ENCODE measurements at places on chromosomes 16 and 17.

DNA sequence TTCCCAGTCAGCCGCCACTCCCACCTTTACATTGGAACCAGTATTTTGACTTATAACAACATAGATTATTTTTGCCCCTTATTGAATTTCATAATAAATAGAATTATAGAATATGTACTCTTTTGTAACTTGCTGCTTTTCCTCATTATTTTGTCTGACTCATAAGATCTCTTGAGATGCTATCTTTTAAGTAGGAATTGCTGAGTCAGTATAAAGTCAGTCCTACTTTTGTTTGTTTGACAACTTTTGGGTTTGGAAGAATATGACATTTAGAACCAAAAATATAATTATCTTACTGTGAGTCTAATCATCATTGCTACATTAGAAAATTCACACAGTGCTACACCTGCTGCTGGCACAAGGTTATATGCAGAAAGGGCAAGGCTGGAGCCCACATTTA, 69.7 kb downstream of the STXBP4 start:
- DNase-seq = no peak

DNA sequence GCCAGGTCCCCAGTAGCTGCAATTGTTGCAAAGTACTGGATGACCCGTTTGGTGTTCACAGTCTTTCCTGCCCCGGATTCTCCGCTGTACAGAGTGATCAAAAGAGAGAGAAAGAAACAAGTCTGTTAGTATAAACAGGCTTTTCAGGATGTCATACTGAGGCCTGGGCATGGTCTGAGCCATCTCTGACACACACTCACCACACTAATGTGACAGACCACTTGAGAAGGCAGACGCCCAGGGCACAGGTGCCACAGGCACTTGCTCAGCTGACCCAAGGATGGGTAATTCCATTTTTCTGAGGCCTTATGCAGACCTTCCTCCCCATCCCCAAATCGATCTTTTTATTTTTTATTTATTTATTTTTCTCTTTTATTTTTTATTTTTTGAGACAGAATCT, 7.5 kb downstream of the MYH3 start:
- DNase-seq = no peak

- peak; percentile 60 for DNase-seq
These were observed 5.7 kb upstream of the LPO start for GRCh38 chr17:58232707-58233156.

DNA sequence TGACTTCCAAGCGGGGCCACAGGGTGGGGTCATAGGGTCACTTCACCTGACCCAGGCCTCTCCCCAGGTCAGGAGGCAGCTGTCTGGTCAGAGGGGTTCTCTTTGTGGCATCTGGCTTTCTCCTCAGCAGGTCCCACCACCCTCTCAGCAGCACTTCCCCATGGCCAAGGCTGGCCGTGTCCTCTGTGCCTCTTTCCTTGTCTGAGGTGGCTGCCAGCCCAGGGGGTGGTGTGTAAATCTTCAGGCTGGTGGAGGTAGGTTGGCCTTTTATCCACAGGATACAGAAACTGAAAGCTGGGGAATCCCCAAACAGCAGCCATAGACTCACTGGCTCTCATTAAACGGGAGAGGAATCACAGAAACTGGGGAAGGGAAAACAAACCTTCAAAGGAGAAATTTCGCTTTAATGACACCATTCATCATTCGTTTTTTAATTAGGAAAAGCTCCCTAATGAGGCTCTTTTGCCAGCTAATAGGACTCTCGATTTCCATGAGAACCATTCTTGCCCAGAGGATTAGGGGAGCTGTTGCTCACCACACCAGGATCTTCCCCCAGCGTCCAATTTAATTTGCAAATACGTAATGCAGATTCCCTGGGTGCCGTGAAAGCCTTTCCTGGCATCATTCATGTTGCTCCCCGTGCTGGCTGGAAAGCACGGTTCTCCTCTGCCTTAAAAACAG, 18.0 kb downstream of the C17orf75 start:
- no peak for DNase-seq

DNA sequence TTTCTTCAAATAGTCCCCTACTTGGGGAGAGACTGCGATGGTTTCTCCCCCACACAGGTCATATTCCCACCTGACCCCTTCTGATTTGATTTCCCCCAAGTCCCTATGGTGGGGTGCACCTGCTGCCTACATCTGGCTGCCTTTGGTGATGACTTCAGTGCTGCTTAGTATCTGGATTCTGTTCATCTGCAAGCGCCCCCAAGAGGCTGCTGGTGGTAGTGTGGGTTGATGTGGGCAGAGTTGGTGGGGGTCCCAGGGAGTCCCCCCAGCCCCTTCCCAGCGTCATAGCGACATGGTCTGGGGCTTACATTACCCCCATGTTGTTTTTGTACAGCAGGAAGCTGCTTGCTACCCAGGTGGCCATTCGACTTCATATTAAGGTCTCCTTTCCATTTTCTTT, 99.2 kb downstream of the NTN1 start:
- no peak for DNase-seq

DNA sequence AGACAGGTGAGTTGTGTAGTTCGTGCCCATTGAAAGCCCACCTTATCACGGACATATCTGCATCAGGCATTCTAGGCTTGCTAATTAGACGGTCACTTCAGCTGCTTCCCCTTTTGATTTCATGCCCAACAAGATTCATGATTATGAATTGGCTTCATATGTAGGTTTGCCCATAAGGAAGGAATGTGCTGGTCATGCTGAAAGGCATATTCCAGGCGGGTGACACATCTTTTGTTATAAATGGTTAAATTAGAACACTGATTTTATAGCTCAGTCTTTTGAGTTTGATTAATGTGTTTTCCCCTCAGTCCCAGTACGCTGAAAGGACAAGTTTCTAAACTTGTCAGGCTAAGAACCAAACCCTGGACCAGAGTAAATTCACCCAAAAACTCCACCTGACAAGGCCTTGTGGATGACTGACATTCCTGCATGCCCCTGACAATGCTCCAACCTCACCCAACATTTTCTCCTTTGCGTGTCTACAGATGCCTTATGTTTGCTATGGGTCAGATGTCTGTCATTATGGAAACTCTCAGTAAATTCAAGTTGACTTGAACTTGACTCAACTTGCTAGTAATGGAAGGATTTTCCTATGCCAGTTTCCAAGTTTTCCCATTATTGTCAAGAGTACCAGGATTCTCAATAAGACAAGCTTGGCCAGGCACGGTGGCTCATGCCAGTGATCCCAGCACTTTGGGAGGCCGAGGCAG, 421.9 kb downstream of the PMP22 start:
- no peak for DNase-seq

GRCh38 chr17:77706938-77707337, 251.6 kb upstream of the TNRC6C start:
- DNase-seq = no peak

DNA sequence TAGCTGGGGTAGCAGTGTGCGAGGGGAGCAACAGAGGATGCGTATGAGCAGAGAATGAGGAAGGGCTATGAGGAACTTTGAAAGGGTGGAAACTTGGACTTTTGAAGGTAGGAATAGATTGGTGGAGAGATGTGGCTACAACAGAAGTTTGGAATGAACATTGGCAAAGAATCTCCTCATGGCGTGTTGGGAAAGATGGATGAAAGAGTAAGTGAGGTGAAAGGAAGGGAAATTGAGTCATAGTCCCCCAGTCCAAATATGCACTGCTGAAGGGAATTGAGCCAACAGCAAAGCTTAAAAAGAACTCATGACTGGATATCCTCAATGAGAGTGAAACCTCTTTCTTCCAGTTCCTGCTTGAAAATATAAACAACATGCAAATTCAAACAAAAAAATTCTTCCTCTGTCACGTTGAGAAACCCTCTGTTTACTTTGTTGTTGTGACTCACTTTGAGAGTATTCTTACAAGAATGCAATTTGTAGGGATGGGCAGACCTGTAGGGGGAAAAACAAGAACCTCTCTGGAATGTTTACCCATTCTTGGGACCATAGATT, 313.2 kb upstream of the KCNJ16 start:
- peak; percentile 93 for DNase-seq

DNA sequence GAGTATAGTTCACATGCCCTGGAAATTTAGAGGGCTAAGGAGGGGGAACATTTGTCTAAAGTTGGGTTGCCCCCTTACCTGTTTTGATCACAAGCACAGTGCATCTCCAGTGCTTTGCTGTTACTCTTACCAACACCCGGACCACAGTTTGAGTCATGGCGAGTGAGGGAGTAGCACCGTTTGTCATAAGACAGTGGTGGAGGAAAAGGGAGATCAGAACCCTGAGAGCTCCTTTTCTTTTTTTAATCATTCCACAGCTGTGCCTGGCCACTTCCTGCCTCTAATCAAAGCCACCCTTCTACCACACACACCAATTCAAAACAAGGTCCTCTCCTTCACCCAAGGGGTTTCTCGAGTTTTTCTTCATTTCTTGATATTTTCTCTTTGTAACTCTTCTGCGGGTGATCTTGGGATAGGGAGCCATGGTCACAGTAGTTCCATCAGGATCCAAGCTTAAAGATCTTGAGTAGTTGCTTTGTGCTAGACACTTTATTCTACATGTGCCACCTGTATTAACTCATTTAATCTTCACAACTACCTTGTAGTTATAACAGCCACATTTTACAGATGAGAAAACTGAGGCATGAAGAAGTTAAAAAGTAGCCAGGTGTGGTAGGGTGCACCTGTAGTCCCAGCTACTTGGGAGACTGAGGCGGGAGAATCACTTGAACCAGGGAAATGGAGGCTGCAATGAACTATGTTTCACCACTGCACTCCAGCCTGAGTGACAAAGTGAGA, 5.0 kb upstream of the MYL4 start:
- peak; percentile 13 for DNase-seq

GRCh38 chr17:56203430-56203829, 50.2 kb downstream of the ANKFN1 start:
- no peak for DNase-seq

- DNase-seq = no peak
These were observed 612 bp downstream of the CISD3 start for GRCh38 chr17:38730526-38731379.

GRCh38 chr16:11264155-11264832, 4.8 kb downstream of the TNP2 start:
- DNase-seq = no peak

DNA sequence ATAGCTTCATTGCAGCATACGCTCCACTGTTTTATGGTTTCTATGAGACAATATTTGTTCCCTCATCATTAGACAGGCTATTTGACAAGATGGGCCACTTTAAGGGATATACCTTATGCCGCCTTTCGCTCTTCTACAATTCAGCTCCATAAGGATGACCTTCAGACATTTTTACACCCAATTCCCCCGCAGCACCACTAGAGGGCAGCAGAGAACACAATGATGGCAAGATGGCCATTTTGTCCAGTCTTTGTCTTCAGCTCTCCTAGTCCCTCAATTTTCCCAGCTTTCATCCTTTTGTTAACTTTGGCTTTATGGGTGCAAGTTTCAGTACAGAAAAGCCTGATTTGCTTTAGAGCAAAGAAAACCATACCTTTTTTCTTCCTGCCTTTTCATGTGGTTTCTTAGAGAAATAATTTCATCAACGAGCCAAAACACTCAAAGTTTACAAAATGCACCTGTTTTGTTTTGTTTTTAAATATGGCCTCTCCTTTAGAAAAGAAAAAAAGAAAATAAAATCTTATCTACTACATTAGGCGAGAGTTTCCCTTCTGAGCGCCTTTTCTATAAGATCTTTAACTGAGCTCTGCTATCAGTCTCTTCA, 355.3 kb downstream of the TOX3 start:
- DNase-seq = no peak

DNA sequence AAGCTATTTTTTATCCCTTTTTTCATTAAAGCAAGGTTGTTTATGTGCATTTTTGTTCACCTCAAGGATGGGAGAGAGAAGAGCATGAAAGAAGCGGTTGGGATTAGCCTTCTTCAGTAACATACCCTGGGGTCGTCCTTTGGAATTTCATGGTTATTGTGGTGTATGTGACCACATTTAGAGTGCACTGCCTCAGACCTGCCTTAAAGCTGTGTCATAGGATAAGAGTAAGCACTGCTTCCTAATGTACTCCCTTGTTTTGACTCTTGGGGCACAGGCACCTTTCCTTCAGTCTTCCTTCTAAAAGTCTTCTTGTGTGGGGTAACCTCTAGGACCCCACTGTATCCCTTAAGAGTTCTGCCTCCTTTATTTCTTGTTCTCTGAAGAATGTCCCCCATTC, 28.9 kb downstream of the TNRC6A start:
- DNase-seq = no peak

- DNase-seq = no peak
These were observed 17.2 kb downstream of the C16orf86 start for GRCh38 chr16:67683767-67684166.

DNA sequence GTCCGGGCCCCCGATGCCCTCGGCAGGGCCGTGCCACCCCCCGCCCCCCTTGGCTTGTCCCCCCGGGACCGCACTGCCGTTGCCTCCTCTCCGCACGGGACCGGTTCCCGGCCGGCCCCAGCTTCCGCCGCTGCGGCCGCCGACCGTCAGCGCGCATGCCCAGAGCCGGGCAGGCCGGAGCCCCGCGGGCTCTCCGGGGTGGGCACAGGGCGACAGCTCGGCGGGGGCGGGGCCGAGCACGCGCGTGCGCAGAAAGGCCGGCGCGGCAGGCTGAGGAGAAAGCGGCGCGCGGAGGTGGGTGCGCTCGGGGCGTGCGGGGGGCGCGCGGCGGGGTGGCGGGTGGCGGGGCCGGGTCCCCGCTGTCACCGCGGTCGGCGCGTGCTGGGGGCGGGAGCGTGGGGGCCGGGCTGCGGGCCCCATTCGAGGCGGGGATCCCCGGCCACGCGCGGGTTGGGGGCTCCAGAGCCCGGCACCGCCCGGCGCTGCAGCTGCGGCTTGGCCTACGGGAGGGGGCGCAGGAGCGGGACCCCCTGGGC, at the start of gene TBC1D24:
TSS of gene TBC1D24 (plus strand) at position 251 of the 536 bp plus-strand sequence. CDS start 21,022 bp downstream, outside the sequence.
- no peak for DNase-seq

DNA sequence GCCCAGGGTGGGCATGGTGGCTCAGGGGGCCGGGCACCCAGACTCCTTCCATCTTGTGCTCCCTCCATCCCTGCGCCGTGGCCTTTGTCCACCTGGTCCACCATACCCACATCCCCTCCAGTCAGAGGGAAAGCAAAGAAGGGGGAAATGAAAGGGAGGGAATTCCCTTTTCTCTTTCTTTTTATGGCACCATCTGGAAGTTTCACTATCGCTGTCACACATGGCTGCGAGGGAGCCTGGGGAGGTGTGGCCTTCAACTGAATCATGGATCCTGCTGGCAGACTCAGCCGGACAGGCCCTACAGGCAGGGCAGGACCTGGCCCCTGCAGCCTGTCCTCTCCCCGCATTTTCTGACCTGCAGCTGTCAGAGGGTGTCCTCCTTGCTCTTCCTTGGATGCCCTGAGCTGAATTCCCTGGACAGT, 6.2 kb downstream of the SLC12A3 start:
- no peak for DNase-seq

DNA sequence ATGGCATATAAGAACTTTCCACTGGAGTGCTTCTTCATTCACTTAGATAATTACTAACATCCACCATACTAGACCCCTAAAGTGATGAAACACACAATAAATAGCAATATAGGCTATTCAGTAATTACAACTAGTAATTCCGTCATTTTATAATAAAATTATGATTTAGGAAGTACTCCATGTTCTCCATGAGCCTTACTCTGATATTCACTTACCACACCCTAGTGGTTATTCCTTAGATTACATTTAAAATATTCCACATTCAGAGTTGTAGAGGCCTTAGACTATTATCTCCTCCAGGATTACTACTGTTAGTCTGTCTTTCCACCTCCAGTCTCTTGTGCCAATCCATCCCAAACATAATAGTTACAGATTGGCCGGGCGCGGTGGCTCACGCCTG, 62.4 kb downstream of the STH start:
- no peak for DNase-seq

- no peak for DNase-seq
These were observed 64.0 kb downstream of the MRM1 start for GRCh38 chr17:36665417-36665816.

GRCh38 chr17:33435721-33436301, 142.7 kb upstream of the ASIC2 start:
- peak; percentile 15 for DNase-seq

Data from HS-5 (cell line).